Activated T-cell treated with anti-CD3 and anti-CD28 coated beads, Interleukin-2, amount 50 U/mL, for 48 hours (primary cell): ENCODE measurements at places on chromosomes 2 and 18.

- no peak for DNase-seq
Observed at GRCh38 chr18:32401621-32402020, 69.1 kb downstream of the GAREM1 start.

DNA sequence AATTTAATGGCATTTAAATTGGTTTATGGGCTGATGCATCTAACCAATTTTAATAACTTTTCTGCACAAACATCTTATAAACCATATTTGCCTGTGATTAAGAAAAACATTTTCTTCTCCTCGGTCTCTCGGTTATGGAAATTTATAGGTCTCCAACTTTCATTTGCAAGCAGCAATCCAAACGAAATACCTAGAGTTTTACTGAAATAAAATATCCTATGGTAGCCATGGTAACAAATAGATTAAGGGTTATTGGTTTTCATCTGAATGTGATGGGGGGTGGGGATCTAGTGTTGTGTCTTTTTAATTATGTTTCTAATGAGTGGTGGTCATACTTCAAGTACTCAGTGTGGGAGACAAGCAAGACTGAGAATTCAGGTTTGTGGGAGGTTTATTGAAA lies 2.9 kb downstream of the KLHL29 start:
- no peak for DNase-seq

- no peak for DNase-seq
Observed at GRCh38 chr18:29652797-29653196, 1389.7 kb downstream of the DSC3 start.

DNA sequence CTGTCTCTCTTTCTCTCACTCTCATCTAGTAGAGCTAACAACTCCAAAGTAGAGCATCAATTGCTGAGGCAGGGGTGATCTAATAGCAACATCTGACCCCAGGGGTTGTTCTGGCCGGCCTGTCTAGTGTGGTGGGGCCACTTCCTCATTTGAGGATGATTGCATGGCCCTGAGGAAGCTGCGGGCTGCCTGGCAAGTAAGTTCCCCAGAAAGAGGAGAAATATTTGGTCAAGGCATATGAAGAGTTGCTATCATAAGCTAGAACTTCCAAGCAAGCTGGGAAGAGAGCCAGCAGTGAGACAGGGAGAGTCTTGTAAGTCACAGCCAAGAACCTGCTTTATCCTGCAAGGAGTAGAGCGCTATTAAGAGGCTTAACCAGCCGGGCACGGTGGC lies 50.8 kb upstream of the TMEM87B start:
- no peak for DNase-seq

GRCh38 chr2:119531292-119531691 lies 7.0 kb upstream of the SCTR start:
- DNase-seq: no peak

DNA sequence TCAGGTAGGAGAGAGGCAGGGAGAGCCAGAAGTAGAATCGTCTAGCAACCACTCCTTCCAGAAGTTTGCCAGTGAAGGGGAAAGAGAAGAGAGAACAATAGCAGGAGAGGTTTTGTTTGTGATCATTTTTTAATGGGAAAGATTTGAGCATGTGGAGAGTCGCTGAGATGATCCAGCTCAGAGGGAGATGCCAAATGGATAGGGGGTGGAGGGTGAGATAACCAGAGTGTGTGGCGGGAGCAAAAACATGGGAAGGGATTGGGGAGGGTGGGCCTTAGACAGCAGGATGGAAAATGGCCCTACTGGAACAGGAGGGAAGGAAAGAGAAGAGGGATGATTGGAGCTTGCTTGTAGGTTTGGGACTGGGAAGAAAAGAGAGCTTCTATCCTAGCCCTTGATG lies 269.8 kb downstream of the GLI2 start:
- DNase-seq: no peak

DNA sequence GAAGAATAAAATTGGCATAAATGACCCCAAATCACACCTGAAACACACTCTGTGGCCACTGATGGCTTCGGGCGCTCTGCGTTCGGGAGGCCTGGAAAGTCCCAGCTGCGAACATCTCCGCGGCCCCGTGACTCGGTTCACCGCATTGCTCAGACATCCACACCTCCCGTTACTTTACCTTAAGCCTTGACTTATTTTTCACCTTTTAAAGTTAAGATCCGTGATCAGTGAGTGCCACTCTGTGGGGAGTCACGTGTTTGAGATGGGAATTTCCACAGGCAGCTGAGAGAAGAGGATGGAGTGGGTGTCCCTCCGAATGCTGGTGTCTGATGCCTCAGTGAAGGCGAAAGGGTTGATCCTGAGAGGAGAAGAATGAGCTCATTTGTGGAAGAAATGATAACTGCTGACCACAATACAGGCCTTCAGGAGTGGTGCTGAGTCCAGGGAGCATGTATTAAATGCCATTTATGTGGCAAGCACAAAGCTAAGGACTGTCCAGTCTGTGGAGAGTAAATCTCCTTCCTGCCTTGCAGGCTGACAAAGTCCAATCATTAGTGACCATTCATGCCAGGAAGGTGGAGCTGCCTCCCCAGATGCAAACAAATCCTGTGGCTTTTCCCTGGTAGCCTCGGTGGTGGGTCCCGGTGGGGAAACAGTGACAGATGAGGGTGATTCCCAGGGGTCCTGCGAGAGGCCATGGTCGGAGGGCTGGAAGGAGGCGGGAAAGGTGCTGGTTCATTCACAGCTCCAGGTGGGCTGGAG lies 168.8 kb downstream of the RTP5 start:
- DNase-seq: peak; percentile 12

DNA sequence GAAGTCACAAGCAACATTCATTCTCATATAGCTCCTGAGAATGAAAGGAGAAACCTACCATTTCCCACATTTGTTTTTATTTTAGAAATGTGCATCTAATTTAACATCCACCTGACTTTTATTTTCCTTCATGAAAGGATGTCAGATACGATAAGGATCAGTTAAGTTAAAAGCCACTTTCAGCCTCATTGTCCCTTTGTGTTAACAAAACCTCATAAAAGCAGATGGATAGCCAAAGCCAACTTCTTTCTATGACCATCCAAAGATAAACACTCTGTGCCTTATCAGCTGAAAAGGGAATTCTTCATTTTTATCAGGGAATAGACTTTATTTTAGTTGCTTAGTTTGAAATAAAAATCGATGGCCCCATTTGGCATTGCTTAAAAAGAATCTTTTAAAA lies 25.7 kb upstream of the RIT2 start:
- DNase-seq: no peak

DNA sequence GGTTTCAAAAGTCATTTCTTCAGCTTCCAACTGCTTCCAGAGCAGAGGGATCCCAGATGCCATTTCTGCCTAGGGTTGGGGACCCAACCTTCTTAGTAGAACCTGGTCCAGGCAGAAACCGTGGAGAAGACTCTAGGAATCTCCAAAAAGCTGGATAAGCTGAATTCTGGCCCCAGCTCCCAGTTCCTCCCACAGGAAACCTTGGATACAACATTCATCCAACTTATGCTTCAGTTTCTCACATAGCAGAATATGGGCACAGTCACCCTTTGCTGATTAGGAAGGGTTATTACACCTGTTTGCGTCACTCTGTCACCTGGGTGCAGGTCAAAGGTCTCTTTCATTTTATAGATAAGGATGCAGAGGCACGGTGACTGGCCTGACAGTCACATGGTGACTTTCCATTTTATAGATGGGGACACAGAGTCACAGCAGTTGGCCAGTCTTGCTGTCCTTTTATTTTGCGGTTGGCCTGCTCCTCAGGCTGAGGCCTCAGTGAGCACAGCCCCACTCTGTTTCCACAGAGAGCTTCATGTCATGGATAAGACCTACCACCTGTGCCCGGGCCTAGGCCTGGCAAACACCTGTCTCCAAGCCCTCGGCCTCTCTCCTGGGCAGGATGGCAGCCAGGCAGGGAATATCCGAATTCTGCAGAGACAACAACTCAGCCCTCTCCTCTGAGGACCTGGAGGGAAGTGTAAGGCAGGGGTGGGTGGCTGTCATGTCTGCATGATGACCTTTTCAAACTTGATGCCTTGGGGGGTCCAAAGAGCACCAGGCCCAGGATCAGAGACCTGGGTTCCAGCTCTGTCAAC lies 148.8 kb downstream of the SMAD7 start:
- peak; percentile 31 for DNase-seq

- DNase-seq: no peak
Observed at GRCh38 chr2:200705305-200706041, 106.2 kb upstream of the BZW1 start.

DNA sequence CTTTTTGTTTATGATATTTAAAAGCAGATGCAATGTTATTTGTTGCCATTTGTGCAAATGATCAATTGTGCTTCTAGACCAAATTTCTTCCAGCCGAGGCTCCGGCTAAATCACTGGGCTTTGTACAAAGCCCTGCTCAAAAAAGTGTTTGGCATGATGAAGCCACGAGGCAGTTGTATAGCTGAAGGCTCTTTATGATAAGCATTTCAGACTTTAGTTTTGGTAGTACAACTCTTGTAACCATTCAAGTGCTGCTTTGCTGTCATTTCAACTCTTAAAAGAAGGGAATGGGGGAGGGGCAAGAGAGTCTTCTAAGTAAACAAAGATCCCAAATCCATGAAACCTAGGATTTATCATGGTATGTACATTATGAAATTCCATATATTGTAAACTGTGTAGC lies 3.3 kb upstream of the ZNF532 start:
- DNase-seq: no peak

DNA sequence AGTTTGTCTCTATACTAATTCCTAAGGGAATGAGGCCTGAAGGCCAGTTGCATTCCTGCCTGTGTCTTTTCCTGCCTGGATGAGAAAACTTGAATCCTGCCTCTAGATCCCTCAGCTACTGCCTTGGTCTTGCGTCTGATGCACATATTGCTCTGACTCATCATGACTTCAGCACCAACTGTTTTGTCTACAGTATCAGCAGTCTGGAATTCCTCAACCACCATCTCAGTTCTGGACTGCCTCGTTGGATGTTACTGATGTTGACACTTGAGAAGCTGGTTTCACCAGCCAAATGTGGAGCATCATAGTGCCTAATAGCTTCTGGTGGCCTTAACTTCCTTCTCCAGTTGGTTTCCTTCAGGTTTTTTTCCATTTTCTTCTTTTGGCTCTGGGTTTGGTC lies 211.0 kb downstream of the CTNNA2 start:
- no peak for DNase-seq

- no peak for DNase-seq
Observed at GRCh38 chr2:66082581-66082980, 352.3 kb upstream of the MEIS1 start.

- DNase-seq: peak; percentile 45
Observed at GRCh38 chr2:174327021-174327840, 7.5 kb upstream of the SP9 start.
